ENCODE measurements at places on chromosomes 5 and 9.

GRCh38 chr5:125695996-125696655, 727.1 kb upstream of the GRAMD2B start:
- DNase-seq: no peak

DNA sequence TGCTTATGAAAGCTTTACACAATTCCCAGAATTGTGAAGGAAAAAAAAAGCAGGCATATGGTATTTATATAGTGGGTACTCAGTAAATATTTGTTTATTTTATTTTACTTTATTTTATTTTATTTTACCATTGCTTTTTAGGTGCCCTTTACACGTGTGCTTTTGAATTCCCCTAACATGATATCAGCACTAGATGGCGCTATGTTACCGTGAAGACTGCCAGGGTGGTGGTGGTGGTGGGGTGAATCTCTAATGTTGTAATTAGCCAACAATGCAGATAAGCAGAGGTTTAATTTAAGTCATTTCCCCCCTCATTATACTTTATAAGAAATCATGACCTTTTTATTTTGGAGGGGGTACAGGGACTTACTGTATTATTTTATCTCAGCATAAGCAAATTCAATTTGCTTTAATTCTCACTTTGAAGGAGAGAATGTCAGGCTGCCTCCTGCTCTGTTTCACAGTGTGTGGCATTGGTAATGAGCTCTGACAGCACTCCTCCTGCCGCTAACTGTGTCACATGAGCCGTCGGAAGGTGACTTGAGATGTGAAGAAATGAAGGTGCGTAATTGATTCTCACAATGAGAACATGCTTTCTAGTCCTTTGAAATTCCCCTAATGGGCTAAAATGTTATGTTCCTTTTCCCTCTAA, 165.6 kb downstream of the YTHDC2 start:
- DNase-seq: peak; percentile 16

DNA sequence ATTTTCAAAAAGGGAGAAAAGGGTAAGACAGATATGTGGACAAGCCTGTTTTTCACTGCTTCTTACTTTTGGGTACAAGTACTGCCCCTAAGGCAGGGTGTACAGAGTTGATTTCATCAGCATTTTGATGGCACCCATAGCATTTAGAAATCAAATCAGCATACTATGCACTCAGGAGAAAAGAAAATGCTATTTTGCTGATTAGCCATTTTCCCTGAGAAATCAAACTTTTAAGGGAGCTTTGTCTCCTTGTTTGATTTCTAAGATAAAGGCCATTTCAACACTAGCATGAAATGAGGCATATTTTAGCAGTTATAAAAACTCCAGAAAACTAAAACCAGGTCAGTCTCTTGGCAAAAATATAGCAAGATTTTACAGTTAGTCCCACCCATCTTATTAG, 2269.4 kb upstream of the WWC1 start:
- no peak for DNase-seq

- DNase-seq: no peak
These were observed 45.1 kb downstream of the PDE8B start for GRCh38 chr5:77255617-77256016.

GRCh38 chr5:34957857-34958690, 28.7 kb downstream of the DNAJC21 start:
- DNase-seq: no peak

GRCh38 chr5:127699416-127699815, 3.8 kb upstream of the CCDC192 start:
- DNase-seq: no peak

GRCh38 chr9:14868418-14868771, 41.8 kb downstream of the FREM1 start:
- DNase-seq: no peak
